ENCODE measurements at places on chromosomes 13 and 19.

DNA sequence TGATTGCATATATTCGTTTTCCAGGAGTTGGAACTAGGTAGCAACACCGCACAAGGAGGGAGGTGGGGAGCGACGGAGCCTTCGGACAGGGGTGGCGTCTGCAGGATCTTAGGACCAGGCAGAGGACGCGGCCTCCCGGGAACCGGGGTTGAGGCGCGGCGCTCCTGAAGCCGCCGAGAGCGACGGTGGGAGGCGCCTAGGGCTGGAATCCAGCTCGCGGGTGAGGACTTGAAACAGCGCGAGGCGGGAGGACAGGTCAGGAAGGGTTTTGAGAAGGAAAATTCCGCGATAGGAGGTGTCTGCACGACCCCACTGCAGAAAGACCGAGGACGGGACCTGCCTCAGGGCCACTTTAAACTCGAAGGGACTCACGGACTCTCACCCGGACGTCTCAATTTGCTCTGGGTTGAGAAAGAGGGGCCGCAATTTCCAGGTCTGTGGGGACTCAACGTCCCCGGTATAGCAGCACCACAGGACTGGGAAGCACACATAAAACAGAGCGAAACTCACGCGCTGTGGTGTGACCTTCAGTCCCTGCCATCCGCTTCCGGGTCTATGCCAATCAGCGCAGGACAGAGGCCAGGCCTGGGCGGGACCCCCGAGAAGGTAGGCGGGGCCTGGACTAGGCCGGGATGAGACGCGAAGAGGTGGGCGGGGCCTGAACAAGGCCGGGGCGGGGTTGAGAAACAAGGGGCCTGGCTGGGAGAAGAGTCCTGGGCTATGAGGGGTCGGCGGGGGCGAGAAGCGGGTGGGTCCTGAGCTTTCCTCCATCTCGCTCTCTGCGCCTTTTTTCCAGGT lies at the start of gene ZNF320:
TSS of gene ZNF320 (minus strand) at position 498 of the 798 bp plus-strand sequence. CDS start 7,380 bp downstream, outside the sequence.
- DNase-seq, result peak; percentile 97

GRCh38 chr13:105414639-105415038 lies 1120.8 kb downstream of the EFNB2 start:
- DNase-seq, result no peak

DNA sequence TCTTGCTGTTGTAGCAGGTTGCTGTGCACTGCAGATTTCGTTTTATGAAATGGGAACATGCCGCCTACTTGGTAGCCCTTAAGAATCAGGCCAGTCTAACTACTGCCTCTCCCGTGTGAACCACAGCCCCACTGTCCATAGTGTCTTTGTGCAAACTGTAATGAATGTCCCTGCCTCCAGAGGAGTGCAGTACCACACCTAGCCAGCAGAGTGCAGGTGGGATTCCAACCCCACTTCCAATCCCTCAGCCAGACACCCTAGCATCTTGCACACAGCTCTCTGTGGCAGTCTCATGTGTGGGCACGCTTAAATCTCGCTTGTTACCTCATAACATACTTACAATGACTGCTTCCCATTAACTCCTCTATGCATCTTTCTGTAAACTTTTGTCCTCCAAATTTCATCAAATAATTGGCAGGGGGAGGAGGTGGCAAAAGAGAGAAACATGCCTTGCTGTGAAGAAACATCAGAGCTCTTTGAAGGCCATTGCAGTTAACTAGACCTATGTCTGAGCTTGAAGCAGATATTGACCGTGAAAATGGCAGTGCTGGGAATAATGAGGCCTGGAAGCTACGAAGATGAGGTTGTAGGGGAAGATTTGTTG lies 47.2 kb downstream of the ZAR1L start:
- no peak for DNase-seq

DNA sequence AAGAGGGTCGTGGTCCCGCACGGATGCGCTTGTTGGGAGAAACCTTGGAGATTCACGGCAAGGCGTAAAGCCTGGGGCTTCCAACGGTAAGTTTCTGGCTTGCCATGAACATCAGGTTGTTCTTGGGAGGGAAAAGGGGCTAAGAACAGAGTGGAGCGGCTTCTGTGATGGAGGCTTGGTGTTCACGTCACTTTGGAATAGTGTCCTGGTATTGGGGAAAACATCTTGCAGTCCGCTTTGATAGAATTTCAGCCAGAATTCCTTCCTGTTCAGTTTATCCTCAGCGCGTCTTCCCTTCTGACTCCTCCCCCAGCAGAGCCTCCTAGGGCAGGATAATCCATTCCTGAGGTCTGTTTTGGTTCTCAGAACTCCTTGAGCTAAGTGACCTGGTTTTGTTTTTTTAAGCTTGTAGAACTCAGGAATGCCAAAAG lies 2.0 kb downstream of the KCTD15 start:
- DNase-seq, result no peak

Measured in psoas muscle (tissue), 8 donors.